ENCODE measurements at places on chromosomes 1 and 21. TPM values are rescaled to one million over a fixed set of nuclear protein-coding genes. Genes with fewer than 3 reads are reported as not detected.

The MTARC2 gene
- total RNA-seq: 21.0 TPM

The LCE6A gene
- not detected for total RNA-seq

The SEMA6C gene
- 5.3 TPM for total RNA-seq

The PCP4L1 gene
- total RNA-seq: 9.0 TPM

DNA sequence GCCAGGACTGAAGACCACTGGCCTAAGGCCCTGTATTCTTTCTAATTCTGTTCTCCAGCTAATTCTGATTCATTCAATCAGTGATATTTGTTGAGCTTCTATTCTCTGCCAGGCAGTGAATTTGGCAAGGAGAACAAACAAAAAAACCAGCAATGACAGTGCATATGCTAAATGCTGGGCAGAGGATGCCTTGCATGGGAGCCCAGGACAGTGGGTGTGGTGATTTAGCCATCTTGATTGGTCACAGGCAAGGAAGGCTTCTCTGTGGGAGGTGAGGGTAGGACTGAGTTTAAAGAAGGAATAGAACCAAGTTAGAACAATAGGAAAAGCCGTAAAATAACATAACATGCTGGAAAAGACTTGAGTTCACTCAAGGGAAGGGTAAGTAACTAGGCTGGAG is 9.2 kb upstream of the CPT2 start:
- DNase-seq: no peak

DNA sequence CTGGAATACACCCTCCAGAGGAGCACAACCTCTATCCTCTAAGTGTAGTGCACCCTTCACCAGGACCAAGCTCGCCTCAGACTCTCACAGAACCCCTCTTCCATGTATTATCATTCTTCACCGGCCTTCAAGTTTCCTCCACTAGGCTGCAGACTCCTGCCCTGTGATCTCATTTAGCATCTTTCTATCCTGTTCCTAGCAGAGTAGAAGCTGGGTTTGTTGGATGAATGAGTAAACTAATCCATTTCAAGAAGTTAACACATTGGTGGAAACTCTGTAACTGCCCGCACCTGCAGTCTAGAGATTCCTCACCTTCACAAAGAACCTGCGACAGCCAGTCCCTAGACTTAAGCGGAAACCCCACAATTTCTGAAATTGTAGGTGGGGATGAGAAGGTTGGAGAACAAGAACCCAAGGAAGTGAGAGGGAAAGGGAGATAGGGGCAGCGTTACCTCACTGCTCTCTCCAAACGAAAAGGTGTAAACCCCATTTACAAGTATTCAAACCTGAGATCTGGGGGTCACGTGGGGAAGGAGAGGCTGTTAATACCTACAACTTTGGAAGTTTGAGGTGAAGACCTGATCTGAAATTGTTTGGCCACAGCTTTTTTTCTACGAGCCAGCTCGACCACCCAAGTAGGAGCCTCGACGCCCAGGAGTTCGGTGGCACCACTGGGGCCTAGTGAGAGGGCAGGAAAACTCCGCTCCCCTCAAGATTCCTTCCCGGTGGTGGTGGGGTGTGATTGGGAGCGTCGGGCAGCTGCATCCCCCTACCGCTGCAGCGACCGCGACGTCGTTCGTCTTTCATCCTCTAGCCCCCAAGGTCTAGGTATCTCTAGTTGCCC is 1.2 kb downstream of the PTPN14 start:
- DNase-seq: peak; percentile 90

Measured in esophagus muscularis mucosa (tissue), 4 donors.